ENCODE measurements at places on chromosomes 12 and 14.

DNA sequence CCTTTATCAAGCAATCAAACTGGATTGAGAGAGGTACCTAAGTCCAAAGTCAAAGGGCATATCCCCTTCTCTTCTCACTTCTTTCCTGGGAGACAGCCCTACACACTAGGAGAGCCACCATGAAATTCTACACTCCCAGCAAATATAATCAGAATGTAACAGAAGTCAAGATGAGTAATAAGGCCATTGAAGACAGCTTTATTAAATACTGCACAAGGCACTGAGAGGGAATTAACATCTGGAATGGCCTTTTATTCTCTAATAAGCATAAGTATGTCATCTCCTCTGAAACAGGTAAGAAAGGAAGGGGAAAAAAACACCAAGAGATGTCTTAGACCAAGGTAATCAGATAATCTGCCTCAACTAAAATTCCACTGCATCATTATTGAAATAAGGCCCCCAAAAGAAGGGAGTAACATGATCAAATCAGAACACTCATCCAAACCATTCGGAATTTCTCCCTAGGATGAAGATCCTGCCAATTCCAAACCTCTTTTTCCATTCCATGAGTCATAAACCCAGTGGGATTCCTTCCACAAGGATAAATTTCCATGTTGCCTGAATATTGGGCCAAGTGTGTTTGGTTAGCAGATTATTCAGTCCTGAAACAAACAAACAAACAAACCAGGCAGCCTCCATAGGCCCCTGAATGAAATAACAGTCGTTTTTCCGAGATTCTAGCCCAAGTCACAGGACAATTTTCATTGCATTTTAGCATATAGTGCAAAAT, 19.9 kb downstream of the SLC35F4 start:
- no peak for DNase-seq

GRCh38 chr12:47652521-47653234, 53.2 kb downstream of the RPAP3 start:
- no peak for DNase-seq

- DNase-seq: no peak
Measured at GRCh38 chr12:60173224-60174170, 577.7 kb downstream of the SLC16A7 start.

GRCh38 chr14:83757916-83758315, 1772.0 kb upstream of the FLRT2 start:
- DNase-seq: no peak

DNA sequence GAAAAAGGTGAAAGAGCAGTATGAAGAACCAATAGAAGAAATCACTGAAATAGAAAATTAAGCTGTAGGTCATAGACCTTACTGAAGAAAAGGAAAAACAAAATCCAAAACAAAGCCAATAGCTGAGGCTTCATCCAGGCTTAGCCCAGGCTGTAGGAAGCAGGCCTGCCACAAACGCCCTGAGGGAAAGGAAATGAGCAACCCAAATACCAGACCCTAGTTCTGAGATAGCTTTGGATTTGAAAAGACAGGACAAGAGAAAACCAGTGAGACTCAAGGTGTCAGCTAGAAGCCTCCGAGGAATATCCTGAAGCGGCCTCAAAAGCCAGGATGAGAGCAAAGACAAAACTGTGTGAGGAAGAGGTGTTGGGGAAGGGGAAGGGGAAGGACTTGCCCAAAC, 79.2 kb downstream of the FERMT2 start:
- DNase-seq: no peak

- DNase-seq: no peak
Measured at GRCh38 chr12:4148418-4149056, 125.0 kb upstream of the CCND2 start.

- no peak for DNase-seq
Measured at GRCh38 chr12:72465155-72465554, 193.0 kb downstream of the TRHDE start.
